Suprapubic skin (tissue), 4 donors: ENCODE measurements at places on chromosomes 1 and 21.

GRCh38 chr1:3012456-3013291, 8.6 kb upstream of the ACTRT2 start:
- DNase-seq = no peak

GRCh38 chr1:49526672-49527071, 497.1 kb downstream of the AGBL4 start:
- DNase-seq = no peak

DNA sequence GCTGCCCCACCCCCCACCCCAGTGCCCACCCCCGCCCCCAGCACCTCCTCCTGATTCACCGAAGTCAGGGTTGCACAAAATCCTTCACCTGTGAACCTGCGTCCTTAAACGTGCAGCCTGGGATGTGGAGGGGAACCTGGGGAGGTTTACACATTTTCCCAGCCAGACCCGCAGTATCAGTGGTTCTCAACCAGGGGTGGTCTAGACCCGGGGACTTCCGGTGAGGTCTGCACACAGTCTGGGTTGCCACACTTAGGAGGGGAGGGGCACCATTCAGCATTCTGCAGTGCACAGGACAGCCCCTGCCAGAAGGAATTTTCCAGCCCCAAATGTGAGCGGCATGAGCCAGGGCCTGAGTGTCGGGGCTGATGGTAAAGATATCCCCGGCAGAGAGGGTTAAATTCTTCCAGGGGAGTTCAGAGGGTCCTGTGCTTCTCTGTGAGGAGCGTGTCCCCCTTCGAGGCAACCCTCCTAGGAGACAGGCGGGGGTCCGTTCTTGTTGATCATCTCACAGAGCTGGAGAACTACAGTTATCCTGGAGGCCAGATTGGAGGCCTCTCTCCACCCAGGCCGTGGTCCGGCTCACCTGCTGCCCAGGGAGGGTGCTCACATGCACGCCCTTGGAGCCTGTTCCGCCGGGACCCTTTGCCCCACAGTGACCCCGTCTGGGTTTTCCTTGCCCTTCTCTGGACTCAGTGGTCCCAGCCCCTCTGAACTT, 113.6 kb downstream of the SIK1 start:
- DNase-seq = no peak

DNA sequence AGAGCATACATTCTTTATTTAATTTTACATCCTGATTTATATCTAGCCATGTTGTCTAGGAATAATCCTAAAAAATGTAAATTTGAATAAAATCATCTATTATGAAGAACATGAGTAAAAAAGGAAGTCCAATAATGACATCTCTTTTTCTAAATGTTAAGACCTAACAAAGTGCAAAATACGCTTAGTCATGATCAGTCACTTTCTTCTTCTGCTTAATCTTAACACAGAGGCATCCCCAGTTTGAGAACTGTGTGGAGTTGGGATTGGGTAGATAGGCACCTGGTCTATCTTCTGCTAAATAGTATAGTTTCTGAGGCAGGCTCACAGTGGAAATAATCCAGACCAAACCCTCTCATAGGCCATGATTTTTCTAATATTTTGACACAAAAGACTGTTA, 311.7 kb upstream of the LRRC7 start:
- DNase-seq = no peak

DNA sequence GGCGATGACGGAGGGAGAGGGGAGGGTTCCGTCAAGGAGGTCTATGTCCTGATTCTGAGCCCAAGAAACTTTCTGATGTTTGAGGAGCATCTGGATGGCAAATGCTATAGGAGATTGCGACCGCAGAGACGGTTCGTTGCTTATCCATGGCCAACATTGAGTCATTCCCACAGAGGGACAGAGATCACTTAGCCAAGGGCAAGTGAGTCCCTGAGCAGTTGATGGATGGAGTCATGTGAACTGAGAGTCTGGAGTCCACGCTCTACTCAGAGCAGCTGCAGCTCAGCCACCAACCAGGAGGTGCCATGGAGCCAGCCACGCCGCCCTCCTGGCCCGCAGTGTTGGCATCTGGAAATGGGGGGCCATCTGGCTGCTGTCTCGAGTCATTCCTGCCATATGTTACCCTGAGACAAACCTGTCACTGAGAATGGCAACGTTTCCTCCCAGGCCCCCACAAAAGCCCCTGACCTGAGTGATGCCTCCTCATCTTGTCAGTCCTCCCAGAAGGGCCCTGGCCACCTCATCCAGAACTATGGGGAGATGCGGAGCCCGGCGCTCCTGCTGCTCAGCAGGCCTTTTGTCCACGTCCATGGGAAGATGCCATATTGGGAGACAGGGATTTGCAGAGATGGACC, 58.6 kb downstream of the ATP5PO start:
- no peak for DNase-seq

DNA sequence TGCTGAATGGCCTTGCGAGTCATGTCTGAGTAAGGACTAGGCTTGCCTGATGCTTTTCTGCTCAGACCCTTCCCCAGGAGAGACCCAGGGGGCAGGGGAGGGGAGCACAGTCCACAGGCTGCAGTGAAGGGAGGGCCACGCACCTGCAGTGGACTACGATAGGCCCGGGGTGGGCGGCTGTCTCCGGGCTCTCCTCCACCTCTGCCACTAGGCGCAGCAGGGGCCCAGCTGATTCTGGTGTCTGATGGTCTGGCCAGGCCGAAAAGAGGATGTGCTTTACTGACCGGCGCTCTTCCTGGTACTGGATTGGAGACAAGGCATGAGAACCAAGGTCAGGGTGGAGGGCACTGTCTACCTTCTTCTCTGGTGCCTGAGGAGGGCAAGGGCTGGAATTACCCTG, 7.9 kb upstream of the ARL8A start:
- no peak for DNase-seq

DNA sequence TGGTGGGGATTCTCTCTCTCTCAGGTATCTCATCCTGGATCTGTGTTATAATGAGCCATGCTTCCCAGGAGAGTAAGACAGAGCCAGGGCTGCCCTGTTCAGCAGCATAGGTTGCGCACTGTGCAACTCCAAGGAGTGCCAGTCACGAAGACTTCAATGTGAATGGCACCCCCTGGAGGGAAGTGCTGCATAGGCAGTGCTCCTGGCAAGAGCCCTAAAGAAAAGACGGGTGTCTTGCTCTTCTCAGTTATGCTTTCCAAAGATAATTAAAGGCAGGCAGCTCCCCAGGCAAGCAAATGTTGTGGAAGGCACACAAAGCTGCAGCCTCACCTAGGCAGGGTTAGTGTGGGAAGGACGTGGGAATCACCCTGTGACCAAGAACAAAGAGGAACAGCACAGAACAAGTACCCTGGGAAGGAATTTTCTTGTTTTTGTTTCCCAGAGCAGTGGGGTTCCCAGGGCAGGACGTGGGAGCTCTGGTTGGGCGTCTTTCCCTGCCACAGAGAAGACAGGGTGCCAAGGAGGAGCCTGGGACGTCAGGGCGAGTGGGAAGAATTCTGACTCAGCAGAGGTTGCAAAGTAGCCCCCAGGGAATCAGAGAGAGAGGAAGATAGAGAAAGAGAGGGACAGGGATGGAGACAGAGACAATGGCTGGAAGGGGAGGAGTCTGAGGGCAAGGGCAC, 120.9 kb downstream of the KCNN3 start:
- no peak for DNase-seq

DNA sequence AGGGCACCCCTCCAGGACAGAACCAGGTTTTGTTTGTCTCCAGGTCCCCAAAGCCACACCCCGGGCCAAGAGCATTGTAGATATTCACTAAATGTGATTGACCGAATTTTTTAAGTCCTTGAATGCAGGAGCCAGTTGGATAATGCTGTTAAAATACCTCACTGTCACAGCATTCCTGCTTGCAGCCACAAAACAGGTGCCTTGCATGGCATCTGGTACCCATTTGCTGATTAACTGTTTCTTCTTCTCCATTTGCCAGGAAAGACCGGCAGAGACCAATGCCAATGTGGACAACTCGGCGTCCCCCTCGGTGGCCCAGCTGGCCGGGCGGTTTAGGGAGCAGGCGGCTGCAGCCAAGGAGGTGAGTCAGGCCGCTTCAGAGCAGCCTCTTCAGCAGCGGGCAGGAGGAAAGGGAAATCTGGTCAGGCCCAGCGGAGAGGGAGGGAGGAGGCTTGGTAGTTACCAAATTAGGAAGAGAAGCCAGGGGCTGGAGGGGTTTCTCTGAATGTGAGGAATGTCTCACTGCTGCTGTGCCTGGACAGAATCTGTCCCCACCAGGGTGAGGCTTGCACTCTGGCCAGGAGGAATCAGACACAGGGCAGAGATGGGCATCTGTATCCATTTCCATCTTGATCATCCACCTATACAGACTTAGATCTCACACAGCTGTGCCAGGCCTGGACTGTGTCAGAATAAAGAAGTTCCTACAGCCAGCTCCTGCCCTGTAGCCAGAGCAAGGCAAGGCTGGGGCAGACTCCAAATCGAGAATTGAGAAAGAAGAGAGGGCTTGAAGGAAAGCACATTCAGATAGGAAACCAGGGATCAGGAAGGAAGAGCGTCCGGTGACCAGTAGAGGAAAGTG, 37.9 kb upstream of the MPZL1 start:
- DNase-seq = no peak

DNA sequence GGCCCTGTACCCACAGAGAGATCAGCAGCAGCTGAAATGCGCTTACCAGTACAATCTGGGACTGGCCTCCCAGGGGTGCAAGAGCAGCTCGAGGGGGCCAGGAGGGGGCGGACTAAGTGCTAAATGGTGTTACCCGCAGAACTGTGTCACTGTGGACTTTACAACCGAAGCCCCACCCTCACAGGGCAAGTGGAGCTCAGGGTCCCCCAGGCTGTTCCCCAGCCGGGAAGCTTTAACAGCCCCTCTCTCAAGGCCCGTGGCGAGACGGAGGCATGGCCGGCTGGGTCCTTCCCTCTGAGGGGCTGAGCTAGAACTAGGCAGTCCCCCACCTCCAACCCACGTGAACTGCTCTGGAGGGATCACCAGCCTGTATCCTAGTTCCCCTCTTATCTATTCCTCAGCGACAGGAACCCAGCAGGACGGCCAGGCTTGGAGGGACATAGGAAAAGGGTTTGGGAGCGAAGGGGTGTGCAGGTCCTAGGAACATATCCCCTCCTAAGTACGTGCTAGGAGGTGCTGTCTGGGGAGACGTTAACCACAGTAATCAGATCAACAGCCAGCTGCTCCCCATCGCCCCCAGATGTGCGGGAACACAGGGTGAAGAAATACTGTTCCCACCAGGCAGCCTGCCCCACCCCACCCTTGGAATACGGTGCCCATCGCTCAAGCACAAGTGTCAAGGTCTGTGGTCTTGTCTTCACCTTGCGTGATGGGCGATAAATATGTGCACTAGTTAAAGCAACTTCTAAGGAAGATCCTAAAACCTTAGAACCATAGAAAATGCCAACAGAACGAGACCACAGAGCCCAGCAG, 24.4 kb downstream of the ZBTB17 start:
- DNase-seq = no peak

DNA sequence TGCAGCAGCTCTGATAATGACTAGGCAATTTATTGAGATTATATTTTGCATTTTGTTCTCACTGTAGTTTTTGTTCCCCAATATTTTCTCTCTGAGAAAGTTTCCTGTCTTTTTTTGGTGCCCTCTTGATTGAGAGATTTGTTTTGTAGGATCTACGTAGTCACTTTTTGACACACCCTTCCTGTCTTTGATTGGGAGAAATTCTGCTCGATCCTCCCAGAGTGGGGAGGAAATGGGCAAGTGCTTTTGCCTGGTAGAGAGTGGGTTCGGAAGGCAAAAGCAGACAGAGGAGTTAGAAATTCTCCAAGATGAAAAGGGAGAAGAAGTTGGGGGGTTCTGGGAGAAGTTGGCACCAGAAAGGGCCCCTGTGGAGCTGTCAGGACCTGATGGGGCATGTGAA, 42.1 kb upstream of the SYT6 start:
- no peak for DNase-seq

DNA sequence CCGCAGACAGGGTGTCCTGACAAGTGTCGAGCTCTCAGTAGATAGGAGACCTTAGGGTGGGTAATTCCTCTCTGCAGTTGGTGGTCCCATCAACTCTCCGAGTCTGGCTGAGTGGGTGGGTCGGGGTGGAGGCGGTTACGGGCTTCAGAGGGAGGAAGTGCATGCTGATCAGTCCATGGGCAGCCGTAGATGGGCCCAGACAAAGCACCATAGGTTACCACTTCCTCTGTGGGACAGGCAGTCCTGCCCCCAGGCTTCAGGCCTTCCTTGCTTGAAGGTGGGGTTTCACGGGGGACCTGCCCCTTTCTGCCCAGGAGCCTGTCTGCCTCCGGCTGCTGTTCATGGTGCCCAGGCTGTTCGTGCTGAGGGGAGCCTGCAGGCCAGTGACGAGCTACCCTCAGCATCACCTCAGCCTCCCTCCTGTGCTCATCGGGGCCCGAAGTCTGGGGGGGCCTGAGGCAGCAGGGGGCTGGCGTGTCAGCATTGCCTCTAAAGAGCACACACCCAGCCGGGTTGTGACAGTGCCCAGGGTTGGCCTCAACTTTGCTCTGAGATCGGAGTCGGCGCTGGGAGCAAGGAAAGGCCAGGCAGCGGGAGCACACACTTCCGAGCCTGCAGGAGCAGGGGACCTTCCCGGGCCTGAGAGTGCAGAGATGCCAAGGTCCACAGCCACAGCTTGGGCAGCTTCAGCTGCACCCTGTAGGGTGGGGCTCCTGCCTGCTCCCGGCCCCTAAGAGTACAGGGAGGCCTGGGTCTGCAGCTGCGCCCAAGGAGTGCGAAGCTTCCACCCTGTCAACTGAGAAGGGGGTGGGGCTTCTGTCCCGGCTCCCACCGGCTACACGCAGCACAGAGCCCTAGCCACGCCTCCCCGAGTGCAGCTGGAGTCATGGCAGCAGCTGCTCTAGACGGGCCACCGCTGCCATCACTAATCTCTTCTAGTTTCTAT, 225.4 kb upstream of the NRIP1 start:
- no peak for DNase-seq

GRCh38 chr1:59604191-59604590, 210.6 kb upstream of the HOOK1 start:
- DNase-seq = no peak

DNA sequence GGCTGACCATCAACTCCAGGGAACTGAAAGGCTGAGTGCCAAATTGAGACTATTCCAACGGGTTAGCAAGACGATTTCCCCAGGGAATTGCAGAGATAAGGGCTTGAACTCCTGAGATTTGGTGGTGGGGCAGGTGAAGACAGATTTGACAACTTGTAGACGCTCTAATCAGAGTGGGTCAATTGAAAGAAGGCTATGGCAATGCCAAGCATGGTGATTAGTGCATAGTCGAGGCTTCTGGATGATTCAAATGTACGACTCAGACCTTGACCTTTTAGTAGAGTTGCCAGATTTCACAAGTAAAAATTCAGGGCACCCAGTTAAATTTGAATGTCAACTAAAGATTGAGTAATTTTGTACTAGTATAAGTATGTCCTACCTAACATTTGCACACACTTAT, 302.1 kb upstream of the SPAG17 start:
- no peak for DNase-seq

DNA sequence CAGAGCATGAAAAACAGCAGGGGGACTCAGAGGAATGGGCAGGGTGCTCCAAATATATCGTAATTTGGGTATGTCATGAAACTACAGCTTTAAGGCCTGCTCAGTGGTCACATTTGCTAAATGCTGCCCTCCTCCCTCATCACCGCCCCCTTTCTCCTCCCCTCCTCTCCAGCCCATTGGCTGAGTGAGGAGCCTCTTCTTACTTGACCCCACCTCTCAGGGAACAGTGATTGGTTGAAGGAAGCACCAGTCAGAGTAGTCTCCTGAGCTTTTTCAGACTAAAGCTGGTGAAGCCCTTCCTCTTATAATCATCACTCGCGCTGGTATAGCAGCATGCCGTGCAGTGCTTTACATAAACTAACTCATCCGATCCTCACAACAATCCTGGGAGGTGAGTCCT, 10.0 kb upstream of the TTC39A start:
- DNase-seq = no peak

- DNase-seq = no peak
Observed at GRCh38 chr1:88867743-88868521, 23.4 kb downstream of the GTF2B start.
